ENCODE measurements at places on chromosomes 6 and 20.

GRCh38 chr6:24356310-24356973 is 1.4 kb downstream of the DCDC2 start:
- no peak for DNase-seq

- DNase-seq = no peak
These were observed 42.7 kb upstream of the TNFRSF21 start for GRCh38 chr6:47352194-47352920.

- no peak for DNase-seq
These were observed at the start of gene MOXD1 for GRCh38 chr6:132400883-132401617. Gene MOXD1 (minus strand): TSS chr6:132401475. CDS start chr6:132401426, 49 bp downstream.

DNA sequence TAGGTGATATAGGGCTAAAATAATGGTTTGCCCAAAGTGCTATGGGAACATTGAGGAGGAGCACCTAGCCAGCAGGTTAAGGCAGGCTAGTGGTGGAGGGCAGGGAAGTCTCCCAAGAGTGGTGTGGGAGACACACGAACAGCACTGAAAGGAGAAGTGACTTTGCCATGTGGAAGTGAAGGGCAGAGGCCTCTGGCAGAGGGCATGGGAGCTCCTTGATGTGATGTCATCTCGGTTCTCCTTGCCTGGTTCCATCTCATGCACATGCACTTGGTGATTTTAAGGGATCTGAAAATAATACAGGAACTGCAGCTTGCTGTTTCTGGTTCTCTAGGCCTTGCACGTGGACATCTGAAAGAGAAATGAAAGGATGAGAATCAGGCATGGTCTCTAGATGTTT is 4.7 kb upstream of the MAP3K4 start:
- DNase-seq = no peak

- DNase-seq = no peak
These were observed 43.8 kb downstream of the ERMARD start for GRCh38 chr6:169795196-169795595.

- no peak for DNase-seq
These were observed 453.0 kb upstream of the SULF2 start for GRCh38 chr20:48238326-48238725.

GRCh38 chr20:50804437-50805348 is 9.8 kb downstream of the BCAS4 start:
- no peak for DNase-seq

DNA sequence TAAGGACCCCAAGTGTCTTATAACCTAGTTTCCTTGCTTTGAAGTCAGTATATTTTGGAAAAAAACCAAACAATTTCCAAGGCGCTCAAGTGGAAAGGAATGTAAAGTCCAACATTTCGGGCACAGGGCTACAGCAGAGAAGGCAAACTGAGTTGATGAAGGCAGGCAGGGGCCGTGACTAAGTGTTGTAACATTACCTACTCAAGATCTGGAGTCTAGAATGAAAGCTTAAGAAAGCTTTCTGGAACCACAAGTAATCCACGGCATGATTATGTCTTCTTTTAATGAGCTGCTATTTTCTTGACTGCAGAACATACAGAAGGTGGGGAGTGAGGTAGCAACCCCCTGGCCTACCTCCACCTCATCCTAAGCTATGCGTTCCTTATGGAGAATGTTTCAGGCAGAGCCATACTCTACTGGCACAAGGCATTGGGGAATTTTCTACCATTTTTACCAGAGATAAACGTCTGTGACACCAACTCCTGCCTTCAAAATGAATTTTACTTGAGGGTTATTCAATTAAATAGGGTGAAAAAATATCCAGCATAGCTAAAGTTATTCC is 4.3 kb downstream of the PPP1R10 start:
- no peak for DNase-seq

GRCh38 chr6:4404415-4404814 is 269.0 kb upstream of the ECI2 start:
- no peak for DNase-seq

GRCh38 chr20:9144643-9145042 is 75.8 kb downstream of the PLCB4 start:
- DNase-seq = no peak

DNA sequence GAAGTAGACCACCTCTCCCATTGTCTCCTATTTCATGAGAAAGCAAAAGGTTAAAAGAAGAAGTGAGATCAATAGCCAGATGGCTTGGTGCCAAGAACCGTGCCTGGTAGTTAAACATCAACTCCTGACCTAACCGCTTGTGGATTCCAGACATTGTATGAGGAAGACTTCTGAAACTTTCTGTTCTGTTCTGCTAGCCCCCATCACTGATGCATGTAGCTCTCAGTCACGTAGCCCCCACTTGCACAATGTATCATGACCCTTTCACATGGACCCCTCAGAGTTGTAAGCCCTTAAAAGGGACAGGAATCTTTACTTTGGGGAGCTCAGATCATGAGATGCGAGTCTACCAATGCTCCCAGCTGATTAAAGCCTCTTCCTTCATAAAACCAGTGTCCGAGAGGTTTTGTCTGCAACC is 301.2 kb downstream of the RNGTT start:
- DNase-seq = no peak

GRCh38 chr20:37516811-37517750 is 4.0 kb upstream of the NNAT start:
- DNase-seq = no peak

- no peak for DNase-seq
These were observed 270.0 kb downstream of the CDH26 start for GRCh38 chr20:60228255-60228654.

- DNase-seq = no peak
These were observed 34.3 kb downstream of the ATRN start for GRCh38 chr20:3505148-3505547.

Data from stimulated activated CD4-positive, alpha-beta T cell treated with anti-CD3 and anti-CD28 coated beads, Interleukin-1b, Interleukin-23, amount 100 ng/mL, for 4 hours (primary cell).